ENCODE measurements at places on chromosomes 11 and 22. TPM values are rescaled to one million over a fixed set of nuclear protein-coding genes. Genes with fewer than 3 reads are reported as not detected.

DNA sequence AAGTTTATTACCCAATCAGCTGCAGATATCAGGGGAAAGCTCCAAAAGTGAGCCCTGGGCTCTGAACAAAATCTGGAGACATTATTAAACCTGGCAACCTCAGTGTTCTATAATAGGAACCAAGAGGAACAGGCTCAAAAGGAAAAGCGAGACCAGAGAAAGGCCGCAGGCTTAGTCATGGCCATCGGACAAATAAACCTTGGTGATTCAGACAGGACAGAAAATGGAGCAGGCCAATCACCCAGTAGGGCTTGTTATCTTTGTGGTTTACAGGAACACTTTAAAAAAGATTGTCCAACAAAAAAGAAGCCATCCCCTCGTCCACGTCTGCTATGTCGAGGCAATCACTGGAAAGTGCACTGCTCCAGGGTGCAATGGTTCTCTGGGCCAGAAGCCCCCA lies 7.7 kb upstream of the PANX1 start:
- DNase-seq = no peak

GRCh38 chr11:61996933-61997332 lies 29.5 kb upstream of the FTH1 start:
- no peak for DNase-seq

GRCh38 chr11:12087075-12088004 lies 23.1 kb upstream of the MICAL2 start:
- DNase-seq = no peak

GRCh38 chr11:35539256-35539655 lies 13.8 kb upstream of the PAMR1 start:
- no peak for DNase-seq

- DNase-seq = no peak
Observed at GRCh38 chr11:106670069-106670468, 348.2 kb downstream of the GUCY1A2 start.

Gene RNF26
- polyA plus RNA-seq = 37.0 TPM

Data from left lung (tissue), 14 donors.